Renal cortical epithelial cell (primary cell): ENCODE measurements at places on chromosomes 7 and 10. TPM values are rescaled to one million over a fixed set of nuclear protein-coding genes. Genes with fewer than 3 reads are reported as not detected.
A peak's percentile ranks its signal among the peaks of the same experiment; 100 is the strongest.

The CLRN3 gene
- 0.65 TPM in 1 of 2 replicates, not detected in the other for total RNA-seq

The CFAP69 gene
- 0.87 and 10.3 TPM in 2 replicates for total RNA-seq

The DNA2 gene
- 8.8 and 11.5 TPM in 2 replicates for total RNA-seq

GRCh38 chr10:73906524-73907447, 4.1 kb upstream of the PLAU start:
- DNase-seq, result peak; percentile 96
